CD4-positive, alpha-beta T cell treated with Interleukin-6 at 100 ng/mL for 8 hours (primary cell): ENCODE measurements at places on chromosomes 12 and 14.

- DNase-seq = no peak
Measured at GRCh38 chr14:104512061-104512460, 67.5 kb upstream of the C14orf180 start.

DNA sequence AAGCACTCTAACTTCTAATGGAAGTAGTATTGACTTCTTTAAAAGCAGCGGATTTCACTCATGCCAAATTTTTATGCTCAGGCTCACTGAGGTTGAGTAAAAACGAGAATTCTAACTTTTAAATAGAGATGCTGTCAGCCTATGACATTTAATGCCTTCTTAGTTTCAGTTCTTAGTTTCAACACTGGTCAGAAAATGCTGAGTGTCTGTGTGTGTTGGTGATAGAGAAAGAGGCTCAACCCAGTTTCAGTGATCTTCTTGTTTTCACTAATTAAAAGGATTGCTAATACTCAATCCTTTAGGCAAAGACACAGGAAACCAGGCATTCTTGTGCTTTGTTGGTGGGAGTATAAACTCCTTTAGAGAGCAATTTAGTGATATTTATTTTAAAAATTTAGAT is 31.0 kb downstream of the PEBP1 start:
- DNase-seq = no peak

DNA sequence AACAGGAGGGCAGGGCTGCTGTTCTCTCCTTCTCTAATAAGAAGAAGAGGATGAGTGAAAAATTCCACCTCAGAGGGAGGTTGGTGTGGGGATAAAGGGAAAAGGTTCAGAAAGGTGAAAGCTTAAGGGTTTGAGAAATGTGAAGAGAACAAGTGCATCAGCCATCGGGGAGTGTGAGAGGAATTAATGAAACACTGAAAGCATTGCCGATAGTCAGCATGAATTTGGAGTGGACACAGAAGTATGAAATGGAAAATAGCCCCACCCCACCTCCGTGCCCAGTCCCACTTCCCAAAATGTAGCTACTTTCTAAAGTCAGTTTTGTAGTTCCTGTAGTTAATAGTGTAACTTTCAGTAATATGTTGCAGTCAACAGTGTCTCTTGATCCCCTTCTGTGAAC is 33.4 kb downstream of the DIP2B start:
- DNase-seq = no peak

DNA sequence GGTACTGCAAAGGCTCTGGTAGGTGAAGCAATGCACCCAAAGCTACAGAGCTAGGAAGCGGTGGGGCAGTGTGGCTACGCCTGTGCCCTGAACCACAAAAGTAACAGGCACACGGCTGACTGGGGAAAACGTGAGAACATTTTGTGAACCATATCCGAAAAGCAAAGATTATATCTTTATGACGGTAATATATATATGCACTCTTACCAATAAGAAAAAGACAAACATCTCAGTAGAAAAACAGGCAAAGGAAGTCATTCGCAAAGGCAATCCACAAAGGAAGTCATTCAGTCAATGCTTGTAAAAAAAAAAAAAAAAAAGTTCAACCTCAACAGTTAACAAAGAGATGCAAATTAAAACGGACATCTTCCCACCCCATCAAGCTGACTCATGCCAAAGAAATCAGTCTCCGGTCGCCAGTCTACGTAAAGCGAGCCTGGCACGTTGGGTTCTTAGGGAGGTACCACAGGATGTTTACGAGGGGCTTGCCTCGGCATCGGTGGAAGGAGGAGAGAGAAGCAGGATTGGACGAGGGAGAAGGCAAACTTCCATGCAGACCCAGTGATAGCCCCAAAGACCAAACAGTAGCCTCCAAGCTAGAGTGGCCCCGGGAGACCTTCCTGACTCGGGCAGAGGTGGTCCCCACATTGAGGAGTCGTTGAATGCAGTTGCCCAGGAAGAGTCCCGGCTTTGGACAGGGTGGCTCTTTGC is 39.4 kb upstream of the PPP2R5C start:
- peak; percentile 90 for DNase-seq

GRCh38 chr14:33307691-33308251 is 369.1 kb downstream of the NPAS3 start:
- no peak for DNase-seq

GRCh38 chr12:52268212-52268611 is 6.2 kb upstream of the KRT86 start:
- DNase-seq = no peak

DNA sequence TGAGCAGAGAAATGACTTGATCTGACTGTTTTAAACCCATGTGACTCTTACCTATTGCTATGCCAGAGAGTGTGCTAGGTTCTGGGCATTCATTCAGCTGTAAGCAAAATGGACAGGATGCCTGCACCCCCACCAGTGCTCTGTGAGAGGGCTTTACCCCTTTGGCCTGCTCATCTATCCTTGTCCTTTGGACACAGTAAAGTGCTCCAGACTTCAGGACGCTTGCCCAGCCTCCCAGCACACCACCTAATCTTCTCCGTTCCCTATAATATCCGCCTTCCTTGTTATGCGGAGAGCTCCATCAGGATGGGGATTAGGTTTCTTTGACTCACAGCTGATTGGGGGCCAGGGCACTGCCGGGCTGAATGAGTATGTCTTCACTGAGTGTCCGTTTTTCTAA is 4.4 kb upstream of the ZNF839 start:
- no peak for DNase-seq

- DNase-seq = no peak
Measured at GRCh38 chr12:42846782-42847181, 257.2 kb upstream of the PRICKLE1 start.
